NCI-H82 (cell line): ENCODE measurements at places on chromosomes 6 and 20.

- no peak for DNase-seq
These were observed 80.4 kb downstream of the TBXT start for GRCh38 chr6:166087246-166087645.

DNA sequence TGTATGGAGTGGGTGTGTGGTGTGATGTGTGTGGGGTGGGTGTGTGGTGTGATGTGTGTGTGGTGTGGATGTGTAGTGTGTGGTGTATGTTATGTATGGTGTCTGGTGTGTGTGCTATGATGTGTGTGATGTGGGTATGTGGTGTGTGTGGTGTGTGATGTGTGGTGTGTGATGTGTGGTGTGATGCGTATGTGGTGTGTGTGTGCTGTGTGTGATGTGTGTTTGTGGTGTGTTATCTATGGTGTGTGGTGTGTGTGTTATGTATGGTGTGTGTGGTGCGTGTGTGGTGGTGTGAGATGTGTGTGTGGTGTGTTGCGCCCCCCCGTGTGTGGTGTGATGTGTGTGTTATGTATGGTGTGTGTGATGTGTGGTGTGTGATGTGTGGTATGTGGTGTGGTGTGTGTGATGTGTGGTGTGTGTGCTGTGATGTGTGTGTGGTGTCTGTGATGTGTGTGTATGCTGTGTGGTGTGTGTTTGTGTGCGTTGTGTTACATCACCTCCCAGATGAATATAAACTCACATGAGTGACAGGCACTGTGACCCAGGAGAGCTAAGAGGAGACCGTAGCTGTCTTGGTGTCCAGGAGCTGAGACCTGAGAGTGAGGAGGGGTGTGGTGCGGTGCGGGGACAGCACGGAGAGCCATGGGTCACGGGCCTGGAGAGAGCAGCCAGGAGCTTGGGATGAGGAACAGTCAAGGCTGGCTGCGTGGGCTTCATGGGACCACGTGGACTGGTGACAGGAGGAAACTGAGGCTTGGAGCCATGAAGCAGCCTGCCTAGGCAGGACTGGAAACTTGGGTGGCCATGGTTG lies 8.8 kb downstream of the DLGAP4 start:
- DNase-seq = peak; percentile 33

GRCh38 chr6:117501722-117502121 lies 19.2 kb downstream of the DCBLD1 start:
- no peak for DNase-seq

DNA sequence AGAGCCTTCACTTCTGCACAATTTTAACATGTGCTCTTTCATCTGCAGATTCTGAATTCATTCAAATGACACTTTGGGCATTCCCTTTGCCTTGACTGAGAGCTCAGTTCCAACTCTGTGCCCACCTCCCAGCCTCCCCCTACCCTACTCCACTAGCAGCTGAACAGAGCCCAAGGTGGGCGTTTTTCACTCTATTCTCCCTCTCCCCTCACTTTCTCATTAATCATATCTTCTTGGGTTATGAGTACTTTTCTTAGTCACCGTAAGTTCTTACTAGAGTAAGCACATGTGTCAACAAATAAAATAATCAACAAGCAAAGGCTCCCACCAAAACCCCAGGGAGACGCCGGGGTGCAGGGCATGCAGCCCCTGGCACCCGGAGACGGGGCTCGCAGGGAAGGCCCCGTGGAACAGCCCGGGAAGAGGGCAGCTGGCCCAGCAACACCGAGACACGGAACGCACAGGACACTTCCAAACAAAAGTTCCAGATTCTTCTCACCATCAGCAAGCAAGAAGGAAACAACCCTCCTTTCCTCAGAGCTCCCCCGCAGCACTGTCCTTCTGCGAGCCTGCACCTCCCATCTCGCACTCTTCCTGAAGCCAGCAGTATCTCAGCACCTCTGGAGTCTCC lies 34.1 kb downstream of the TAF4 start:
- DNase-seq = no peak

DNA sequence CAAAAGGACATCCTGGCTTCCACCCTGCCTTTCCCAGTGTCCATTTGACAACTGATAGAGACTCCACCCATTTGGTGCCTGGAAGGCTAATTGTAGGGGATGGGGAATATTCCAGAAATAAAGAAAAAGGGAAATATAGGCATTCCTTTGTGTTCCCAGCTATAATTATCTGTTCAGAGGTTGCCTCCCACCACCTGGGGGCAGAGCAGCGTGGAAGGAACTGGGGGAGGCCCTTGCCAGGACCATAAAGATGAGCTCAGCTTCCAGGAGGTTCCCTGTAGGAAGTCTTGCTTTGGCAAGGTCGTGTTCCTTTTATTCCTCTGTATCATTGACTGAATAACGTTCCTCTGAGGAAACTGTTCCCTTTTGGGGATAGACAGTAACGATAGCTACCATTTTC lies 214.7 kb downstream of the TFAP2C start:
- no peak for DNase-seq

- DNase-seq = no peak
These were observed 32.8 kb downstream of the LAMA4 start for GRCh38 chr6:112221561-112221960.
